ENCODE measurements at places on chromosomes 11 and 22.

GRCh38 chr11:68827733-68828132, 14.0 kb downstream of the CPT1A start:
- DNase-seq = no peak

DNA sequence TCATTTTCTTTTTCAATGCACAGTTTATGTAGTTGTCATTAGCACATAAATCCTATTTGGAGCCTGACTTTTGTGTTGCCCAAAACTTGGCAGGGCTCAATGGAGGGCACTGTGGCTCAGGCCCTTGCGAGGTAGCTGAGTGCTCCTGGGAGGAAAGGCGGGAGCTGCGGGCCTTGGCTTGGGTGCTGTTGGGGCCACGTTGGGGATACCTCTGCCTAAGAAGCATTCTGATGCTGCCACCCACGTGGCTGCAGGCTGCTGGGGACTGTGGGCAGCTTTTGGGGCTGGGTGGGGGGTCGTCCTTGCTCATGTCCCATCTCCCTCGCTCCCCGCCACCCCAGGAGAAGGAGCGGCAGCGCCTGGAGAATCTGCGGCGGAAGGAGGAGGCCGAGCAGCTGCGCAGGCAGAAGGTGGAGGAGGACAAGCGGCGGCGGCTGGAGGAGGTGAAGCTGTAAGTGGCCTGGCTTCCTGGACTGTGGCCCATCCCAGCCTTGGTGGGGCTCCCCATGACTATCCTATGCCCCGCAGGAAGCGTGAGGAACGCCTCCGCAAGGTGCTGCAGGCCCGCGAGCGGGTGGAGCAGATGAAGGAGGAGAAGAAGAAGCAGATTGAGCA, 20.9 kb downstream of the INCENP start:
- no peak for DNase-seq

GRCh38 chr11:64125676-64126075, 40.2 kb downstream of the MACROD1 start:
- DNase-seq = no peak

GRCh38 chr11:65558930-65559509, 861 bp upstream of the LTBP3 start:
- DNase-seq = no peak

DNA sequence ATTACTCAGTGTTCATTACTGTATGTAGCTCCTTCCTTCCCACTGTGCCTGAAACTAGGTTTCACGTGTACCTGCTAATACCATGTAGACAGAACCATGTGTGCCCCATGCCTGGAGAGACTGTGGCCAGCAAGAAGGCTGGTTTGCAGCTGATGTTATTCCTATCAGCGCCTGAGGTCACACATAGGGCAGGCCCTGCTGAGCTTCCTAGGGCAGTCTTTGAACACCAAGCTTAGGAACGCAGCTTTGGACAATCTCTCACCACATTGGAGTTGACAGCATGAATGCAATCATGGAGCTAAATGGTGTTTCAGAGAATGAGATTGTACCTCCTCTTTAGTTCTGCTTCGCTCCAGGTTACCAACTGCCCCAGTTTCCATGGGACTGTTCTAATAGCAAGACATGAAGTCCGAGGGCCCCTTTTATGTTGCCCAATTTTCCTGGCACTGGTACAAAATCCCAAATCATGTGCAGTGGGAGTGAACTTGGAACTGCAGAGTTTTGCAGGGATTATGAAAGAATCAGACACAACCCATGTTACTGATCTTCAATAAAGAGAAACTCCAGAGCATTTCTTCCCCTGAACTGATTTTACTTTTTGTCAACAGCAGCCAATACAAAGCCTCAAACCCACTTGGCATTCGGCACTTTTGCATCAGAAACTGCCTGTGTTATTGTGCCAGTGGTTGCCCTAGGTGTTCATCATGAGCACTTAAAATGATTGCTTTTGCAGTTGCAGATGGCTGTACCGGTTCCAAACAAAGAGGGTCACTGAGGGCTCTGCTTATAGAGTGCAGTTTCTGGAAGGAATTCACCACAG, 154.2 kb upstream of the TTC12 start:
- DNase-seq = no peak

GRCh38 chr22:44276706-44277356, 35.9 kb downstream of the SHISAL1 start:
- DNase-seq = no peak

DNA sequence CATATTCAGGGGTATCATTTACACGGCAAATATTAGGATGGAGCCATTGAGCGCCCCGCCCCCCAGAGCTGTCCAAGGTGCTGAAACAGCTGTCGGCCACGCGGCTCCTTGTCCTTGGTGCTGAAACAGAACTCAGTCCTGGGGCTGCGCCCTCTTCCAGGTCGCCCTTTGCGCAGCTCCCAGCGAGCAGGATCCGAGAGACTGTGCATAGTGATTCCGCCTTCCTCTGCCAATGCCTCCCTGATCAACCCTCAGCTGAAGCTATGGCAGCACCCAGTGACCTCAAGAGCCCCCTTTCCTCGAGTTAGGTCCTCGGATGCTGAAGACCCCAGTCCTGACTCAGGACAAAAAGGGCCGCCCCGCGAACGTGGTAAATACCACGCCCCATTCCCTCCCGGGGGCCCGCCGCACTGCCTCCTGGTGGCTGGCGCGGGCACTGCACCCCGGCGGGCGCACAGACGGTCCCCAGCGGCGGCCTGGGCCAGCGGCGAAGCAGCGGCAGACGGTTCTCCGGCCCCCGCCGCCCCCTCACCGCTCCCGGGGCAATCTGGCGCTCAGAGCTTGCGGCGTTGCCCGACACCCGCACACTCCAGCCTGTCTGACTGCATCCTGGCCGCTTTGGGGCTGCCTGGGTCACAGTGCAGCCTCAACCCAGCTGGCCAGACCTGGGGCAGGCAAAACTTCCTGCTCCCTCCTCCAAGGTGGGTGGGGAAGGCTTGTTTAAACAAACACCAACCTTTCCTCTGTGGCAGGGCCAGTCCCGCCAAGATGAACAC, 13.4 kb downstream of the SYT7 start:
- DNase-seq = peak; percentile 80

DNA sequence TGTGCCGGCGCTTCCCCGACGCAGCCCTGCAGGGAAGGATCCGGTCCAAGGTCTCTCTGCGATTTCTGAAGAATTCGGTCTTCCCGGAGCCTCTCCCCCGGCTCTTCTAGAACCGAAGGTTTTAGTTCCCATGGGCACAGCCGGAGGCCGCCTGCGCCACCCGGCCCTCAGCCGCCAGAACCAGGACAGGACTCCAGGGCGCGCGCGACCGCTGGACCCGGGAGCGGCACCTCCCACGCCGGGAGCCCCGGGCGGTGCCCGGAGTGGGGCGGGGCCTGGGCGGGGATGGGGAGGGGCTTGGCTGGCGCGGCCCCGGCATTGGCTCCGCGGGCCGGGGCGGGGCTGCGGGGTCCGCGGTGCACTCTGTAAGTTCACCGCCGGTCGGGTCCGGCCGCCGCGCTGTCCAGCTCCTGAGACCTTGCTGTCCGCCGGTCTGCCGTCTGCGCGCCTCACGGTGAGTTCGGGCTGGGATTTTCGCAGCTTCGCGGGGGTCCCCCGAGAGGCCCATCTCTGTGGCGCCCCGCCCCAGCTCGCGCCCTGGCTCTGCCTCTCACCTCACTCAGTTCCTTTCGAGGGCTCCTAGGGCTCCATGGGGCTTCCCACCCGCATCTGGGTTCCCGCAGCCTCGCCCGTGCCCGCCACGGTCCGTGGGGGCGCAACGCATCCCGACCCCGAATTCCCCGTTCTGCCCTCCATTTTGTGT, at the start of gene CDC42EP2:
CDC42EP2 (plus strand) TSS at position 366 of the 703 bp plus-strand sequence. CDS start 6,033 bp downstream, outside the sequence.
- peak; percentile 78 for DNase-seq

DNA sequence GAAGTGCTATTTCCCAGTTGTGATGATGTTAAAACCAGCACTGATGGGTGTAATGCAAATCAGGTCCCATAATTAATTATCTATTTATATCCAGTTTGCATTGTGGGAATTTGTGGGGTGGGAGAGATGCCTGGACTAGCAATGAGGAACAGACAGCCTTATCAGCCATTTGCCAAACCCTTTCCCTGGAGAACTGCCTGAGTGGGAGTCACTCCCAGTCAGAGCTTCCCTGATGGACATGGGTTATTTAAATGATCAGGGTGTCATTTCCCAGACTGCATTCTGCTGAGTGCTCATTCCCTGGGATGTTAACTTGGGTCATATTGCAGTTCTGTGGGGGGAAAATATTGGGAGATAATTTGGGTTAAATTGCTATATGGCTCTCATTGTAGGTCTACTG, 168.5 kb downstream of the NAV2 start:
- no peak for DNase-seq

DNA sequence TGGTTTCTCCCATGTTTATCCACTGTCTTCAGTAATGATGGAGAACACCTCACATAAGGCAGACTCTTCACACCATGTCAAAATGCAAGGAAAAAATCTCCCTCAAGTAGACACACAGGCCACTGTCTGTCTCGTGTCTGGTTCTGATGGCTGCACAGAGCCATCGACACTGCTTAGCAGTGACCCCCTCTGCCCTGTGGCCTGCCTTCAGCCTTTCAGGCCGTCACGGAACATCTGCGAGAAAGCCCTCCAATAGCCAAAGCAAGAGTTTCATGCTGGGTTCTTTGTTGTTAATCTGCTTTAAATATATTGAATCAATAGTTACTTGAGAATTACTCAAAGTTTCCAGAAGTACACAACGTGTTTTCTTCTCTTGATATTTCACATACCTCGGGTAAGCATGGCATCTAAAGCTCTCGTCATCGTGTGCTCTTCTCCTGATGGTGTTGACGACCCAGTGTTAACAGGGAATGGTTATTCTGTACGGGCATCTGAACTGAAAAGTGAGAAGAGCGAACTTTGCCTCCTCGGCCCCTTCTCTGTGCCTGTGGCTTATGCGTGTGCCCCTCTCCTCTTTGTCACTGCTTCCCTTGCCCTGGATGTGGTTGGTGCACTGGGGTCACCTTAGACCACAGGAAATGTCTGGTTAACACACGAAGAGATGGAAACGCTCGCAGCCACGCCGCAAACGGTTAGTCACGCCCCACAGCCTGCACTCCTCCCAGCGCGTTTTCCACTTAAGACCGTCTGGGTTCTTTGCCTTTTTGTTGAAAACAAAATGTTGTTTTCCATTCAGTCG, 33.4 kb upstream of the CTTN start:
- peak; percentile 3 for DNase-seq

DNA sequence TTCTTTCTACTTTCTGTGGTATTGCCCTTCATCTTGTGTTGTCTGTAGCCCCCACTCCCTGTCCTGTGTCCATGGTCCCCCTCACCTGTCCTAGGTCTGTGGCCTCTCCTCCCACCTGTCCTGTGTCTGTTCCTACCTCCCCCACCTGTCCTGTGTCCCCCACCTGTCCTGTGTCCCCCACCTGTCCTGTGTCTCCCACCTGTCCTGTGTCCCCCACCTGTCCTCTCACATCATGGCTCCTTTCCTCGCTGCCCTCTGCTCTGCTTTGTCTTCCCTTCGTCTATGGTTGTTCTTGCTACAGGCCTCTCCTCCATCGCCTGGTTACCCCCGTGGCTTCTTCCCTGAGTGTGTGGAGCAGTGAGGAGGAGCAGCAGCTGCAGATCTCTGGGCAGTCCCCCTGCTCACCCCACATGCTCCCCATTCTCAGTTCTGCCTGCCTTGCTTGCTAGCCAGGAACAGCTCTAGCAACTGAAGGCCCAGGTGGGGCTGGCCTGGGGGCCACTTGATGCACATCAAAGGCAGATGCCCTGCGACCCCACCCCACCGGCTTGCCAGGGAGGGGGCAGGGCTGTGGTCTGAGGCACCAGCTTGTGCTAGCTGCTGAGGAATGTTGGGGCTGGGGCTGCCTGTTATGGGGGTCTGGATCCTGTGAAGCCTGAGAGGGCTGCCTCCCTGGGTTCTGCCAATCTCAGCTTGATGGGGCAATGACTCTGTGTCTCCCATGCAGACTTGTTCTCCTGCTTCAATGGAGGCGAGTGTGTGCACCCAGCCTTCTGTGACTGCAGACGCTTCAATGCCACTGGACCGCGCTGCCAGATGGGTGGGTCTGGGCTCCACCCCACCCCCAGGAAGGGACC, 5.6 kb downstream of the OTOG start:
- no peak for DNase-seq

DNA sequence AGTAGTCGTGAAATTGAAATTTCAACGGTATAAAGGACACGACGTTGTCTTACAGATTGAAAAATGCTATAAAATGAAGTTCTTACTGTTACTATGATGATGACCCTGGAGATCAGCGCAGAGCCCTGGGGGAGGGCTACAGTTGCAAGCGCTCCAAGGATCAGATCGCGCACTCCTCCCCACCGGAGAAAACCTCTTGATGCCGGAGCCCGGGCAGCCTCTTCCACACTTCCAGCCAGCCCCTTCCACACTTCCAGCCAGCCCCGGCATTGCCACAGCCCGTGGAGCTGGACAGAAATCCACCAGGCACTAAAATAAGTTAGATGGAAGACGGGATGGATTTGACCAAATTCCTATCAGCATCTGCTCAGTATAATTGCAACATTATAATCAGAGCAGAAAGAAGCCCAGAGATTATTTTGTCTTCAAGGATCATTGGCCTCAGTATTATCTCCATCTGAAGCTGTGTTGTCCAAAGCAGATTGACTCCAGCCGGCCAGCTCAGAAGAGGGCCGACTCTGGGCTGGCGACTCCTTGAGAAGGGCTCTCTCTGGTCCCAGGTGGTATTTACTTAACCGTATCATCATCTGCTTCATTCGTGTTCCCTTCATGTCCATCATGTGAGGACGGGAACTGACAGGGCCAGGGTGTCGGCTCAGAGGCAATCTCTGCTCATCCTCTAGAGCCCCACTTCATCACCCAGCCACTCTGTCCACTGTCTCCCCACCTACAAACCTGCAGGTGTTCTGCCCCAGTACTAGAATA, 777 bp upstream of the MICAL3 start:
- DNase-seq = no peak

- no peak for DNase-seq
Observed at GRCh38 chr11:1387961-1388762, 1.6 kb upstream of the BRSK2 start.

DNA sequence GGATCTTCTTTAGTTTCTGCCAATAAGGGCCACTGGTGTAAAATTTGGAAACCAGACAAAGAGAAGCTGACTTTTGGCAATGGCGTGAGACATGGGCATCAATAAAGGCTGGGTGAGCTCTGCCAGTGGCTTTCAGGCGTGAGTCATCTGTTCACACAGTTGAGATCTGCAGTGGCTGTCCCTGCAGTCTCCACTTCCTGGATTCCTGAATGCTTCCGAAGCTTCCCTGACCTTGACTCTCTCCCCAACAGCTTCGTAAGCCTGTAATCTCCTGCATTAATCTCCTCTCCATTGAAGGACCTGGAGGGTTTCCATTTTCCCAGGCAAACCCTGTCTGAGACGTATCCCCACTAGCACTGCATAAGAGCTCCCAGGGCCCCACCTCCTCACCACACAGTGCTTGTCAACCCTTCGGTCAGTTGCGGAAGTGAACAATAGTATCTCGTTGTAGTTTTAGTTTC, 574.7 kb downstream of the TBC1D22A start:
- DNase-seq = no peak

GRCh38 chr22:39546889-39547586, 14.5 kb upstream of the RPS19BP1 start:
- no peak for DNase-seq
